Stimulated activated CD4-positive, alpha-beta T cell treated with anti-CD3 and anti-CD28 coated beads, Interleukin-12 subunit alpha, Interleukin-12 subunit beta, amount 100 ng/mL, for 24 hours (primary cell): ENCODE measurements at places on chromosomes 12 and 14.

DNA sequence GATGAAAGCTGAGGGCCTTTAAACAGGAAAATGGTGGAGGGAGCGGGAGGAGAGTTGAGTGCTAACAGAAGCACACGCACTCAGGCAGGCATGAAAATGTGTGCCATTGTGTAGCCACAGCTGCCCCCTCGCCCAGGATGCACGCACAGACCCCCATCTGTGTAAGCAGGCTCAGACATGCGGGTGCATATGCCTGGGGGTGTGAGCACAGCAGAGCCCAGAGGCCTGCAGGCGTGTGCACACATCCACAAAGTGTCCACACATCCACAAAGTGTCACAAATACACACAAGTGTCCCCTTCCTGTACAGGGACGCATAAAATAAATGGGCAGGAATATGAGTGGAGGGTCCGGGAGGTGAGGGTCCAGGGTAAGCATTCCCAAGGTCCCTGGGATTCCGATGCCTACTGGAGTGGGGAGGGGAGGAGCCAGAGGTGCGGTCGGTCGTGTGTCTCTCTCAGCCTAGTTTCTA is 805 bp upstream of the KRT7 start:
- no peak for DNase-seq

DNA sequence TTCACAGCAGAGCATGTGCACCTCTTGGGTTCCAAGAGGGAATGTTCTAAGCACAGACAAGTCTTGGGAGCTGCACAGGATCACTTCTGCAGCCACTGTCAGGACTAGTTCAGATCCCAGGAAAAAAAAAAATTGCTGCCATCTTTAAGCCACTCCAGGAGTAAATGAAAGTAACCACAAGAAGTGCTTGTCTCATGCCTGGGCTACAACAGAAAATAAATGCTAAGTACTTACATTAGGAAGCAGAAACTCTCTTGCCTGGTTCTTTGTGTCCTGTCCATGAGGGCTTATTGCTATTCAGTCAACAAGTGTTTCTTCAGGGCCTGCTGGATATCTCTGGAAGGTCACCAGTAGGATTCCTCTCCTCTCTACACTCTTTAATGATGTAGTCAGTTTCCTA is 176.1 kb downstream of the KTN1 start:
- DNase-seq = no peak

GRCh38 chr14:96180043-96180874 is 24.4 kb upstream of the BDKRB2 start:
- DNase-seq = no peak

- no peak for DNase-seq
Observed at GRCh38 chr14:74572726-74573301, 39.2 kb downstream of the LTBP2 start.

GRCh38 chr12:97275728-97276590 is 186.6 kb upstream of the RMST start:
- no peak for DNase-seq

GRCh38 chr14:32564596-32564995 is 235.5 kb downstream of the AKAP6 start:
- DNase-seq = no peak

DNA sequence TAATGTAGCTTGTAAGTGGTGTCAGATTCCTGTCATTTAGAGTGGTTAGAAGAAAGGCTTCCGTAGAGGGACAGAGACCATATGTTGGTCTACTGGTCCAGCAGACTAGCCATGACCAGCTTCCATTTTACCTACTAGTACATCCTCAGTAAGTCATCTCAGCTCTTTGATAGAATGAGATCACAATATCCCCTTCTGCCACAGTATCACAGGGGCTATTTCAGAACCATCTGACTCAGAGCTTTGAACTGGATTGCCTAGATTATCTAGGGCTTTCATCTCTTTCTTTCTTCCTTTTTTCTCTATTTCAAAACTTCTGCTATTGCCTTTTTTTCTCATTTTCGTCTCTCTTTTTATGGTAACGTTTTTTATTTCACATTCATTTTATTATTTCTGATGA is 4.7 kb downstream of the ZDHHC17 start:
- DNase-seq = no peak

GRCh38 chr12:4807116-4807783 is 87.0 kb downstream of the GALNT8 start:
- no peak for DNase-seq

DNA sequence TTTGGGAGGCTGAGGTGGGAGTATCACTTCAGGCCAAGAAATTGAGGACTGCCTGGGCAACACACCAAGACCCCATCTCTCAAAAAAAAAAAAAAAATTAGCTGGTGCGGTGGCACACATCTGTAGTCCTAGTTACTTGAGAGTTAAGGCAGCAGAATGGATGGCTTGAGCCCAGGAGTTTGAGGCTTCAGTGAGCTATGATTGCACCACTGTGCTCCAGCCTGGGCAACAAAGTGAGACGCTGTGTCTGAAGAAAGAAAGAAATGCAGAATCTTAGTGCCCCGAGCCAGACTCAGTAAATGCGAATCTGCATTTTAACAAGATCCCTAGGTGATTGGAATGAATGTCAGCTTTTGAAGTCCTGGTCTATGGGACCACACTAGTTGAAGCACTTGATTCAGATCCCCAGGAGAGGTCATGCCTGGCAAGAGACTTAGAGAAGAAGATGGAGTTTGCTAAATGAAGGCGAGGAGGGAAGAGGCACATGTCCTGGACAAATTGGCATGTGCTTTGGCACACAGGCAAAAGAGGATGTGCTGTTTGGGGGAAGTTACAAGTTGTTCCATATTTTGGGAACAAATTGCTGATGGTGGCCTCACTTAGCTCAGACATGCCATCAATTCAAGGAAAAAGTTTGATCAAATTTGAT is 56.6 kb downstream of the DRAM1 start:
- no peak for DNase-seq

DNA sequence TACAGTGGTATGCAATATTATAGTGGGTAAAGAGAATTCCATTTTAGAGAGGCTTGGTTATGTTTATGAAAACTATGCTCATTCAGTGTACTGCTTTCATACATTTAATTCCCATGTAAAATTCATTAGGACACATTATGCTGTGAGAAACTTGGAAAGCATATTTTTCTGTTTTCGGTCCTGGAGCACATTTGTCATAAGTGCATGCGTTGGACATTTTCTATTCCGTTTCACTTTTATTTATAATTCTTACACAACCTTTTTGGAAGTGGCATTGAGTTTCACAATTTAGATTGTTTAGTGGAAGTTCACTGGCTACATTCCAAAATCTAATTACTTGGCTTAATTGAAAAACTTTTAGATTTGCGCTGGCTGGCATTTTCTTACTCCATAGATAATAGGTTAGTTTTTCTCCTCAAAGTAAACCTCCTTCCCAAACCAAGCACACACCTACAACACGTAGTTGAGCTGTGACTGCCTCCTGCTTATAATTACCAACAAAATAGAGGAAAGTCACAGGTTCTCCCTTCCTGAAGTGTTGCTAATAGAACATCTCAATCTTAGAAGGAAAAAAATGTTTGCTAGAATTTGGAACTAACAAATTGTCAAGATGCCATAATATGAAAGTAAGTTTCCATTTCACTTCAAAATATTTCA is 938.5 kb downstream of the TRHDE start:
- DNase-seq = no peak
